HS-27A (cell line): ENCODE measurements at places on chromosomes 5 and 9.
A peak's percentile ranks its signal among the peaks of the same experiment; 100 is the strongest.

DNA sequence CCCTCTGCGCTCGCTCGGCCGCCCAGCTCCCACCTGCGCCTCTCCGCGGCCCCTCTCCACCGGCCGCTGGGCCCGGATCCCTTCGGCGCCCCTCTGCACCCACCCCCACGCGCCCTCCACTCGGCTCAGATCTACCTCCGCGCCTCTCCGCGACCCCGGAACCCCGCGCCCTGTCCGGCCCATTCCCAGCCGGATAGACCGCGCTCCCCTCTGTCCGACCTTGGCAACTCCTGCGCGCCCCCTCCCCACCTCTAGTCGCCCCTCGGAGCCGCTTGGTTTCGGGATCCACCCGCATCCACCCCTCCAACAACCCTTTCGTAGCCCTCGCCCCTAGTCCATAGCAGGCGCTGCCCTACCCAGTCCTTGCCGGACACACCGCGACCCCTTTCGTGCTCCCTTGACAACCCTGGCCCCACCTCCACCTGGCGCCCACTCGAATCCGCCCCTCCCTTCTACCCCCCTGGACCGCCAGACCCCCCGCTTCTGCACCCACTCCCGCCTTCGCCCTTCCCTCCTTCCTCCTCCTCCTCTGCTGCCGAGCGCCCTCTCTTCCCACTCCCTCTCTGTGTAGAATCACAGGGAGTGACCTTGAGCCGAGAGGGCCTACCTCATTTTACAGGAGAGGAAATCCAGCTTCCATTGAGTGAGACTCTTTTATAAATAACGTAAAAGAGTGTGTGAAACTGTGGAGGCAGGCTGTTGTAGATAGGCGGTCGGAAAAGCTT is 525 bp upstream of the AK3 start:
- no peak for DNase-seq

DNA sequence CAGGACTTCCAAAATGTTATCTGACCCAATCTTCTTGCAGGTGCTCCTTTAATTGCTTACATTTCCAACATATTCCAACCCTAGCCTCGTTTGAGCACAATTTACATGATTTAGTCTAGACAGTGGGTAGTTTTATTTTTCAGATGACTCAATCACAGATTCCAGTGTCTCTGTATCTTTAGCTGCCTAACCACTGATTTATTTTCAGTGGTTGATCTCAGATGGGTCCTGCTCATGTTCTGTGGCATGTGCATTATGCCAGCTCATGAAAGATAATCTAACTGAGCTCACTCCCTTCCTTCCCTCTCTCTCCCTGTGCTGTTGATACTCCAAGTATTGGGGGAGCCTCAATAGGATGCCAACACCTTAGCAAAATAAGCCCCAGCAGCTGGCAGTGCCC is 106.1 kb upstream of the ICE1 start:
- no peak for DNase-seq

DNA sequence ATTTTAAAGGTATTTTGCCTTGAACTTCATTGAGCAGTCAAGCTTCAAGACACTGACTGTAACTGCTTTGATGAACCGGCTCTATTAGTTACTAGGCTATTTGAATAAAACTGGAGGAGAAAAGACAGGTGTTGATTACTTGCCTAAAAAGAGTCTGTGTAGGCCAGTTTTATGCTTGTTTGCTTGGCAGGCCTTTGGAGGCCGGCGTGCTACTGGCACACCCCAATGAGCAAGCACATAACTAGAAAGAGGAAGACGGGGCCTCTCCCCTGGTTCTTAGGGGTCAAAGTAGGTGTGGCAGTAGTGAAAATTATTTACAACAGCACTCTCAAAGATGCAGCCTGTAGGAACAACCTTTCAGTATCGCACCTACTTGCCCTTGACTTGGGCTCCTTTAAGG is 2.1 kb upstream of the ZFR start:
- DNase-seq, result no peak

GRCh38 chr5:93510626-93511380 is 70.2 kb downstream of the NR2F1-AS1 start:
- no peak for DNase-seq

DNA sequence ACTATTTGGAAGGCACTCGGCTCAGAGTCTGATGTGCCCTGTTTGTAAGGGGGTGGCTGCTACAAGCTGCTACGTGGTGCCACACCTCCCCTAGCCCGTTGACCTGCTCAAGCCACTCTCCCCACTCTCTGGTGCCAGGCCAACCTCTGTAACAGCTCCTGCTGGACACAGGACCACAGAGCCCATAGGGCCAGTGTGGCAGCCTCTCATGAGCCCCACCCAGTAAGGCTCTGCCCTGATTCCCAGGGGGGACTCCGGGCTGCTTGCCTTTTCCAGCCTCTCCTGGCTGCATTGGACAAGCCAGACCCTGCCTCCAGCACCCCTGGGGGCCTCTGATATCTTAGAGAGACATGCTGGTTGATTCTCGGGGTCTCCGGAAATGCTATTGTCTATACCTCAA is 53.3 kb upstream of the ANGPTL2 start:
- DNase-seq, result no peak

DNA sequence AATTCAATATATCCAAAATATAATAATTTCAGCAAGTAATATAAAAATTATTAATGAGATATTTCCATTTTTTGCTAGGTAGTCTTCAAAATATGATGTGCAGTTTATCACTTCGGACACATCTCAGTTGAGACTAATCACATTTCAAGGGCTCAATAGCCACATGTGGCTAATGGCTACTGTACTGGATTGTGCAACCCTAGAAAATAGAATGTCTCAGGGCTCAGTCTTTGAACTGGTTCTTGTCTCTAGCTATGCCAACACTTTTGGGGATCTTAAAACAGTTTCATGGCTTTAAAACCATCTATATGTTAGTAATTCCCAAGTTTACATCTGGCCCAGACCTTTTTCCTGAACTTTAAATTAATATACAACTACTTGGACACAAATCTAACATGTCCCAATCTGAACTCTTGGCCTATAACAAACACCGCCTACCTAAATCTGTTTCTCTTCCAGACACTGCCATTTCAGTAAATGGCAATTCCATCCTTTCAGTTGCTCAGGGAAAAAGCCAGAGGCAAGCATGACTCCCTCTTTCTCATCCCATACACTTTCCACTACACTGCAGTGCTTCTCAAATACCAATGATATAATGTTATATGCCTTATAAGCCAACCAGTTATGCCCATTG is 18.8 kb downstream of the PTAR1 start:
- DNase-seq, result no peak

DNA sequence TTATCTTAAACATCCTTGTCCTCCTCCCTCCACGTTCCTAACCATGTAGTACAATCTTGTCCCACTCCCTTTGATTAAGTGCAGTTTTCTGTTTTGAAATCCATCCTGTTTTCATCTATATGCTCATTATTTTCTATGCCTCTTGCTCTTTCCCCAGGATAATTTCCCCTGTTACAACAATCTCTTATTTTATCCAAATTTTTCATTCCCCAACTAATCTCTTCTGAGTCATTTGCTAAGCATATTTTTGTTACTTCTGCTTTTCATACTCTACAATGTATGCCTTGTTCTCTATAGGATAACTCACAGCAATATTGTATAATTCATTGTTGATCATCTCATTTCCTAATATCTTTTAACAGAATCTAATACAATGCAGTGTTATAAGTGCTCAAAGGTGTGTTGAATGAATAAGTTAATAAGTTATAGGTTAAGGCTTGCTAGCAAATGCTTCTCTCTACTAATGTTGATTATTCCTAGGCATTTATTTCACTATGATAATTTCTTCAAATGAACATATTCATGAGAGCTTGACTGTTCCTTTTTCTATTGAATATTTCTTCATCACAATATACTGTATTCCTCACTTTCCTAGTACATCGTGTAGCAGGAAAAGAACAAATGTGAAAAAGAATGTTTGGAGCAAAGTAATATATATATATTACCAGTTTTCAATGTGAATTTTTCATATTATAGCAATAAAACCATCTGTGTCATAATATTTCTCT is 1.5 kb downstream of the OMD start:
- no peak for DNase-seq

DNA sequence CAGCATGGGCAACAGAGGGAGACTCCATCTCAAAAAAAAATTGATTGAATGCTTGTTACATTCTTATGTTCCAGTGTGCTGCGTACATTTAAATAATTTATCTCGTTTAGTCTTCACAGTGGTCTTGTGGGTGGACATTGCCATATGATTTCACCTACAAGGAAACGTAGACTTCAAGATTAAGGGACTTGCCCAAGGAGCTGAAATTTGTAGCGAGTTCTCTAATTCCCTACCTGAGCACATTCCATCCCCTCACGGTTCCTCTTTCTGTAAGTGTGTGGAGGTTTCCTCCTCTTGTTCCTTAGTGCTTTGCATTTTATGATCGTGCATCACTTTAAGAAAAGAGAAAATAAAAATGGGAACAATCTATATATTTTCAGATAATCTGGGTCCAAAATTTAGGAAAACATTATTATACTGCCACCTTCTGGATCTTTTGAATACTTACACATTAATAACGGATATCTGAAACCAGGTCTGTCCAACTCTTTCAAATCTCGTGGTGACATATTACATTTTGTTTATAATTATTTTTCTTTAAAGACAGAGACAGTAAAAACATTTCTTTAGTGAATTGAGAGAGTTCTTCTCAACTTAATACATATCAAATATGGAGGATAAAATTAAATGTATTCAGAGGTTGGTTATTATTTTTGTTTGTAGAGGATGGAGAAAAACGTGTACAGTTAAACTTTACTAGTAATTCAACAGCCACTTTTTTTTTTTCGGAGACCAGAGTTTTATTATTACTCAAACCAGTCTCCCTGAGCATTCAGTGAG is 29.9 kb upstream of the C7 start:
- DNase-seq, result peak; percentile 8

- DNase-seq, result no peak
Measured at GRCh38 chr5:175516933-175517823, 38.8 kb downstream of the SFXN1 start.
